ENCODE measurements at places on chromosomes 2 and 18.

- DNase-seq: no peak
These were observed 129.5 kb downstream of the RND3 start for GRCh38 chr2:150357770-150358467.

DNA sequence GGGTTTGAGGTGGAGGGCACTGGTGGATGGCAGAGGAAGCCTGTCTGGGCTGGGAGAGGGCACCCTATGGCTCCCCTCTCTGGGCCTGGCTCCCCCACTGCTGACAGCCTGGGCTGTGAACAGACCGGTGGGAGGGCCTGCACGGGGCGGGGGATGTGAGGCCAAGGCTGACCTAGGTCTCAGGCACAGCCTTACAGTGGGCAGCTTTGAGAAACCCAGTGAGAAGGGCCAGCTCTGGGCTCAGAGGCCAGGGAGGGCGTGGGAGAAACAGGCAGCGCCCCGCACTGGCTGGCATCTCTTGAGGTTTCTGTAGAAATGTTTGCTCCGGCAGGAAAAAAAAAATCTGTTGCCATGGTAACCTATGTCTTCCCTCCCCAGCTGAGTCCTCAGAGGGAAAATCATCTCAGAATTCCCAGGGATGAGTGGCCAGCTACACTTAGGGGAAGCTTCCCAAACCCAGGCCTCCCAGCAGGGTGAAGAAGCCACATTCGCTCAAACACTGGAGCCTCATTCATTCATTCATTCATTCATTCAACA lies 71.7 kb upstream of the TAF1B start:
- no peak for DNase-seq

- DNase-seq: no peak
These were observed 97.0 kb downstream of the KYNU start for GRCh38 chr2:142974288-142975024.

GRCh38 chr2:236194786-236195185 lies 26.6 kb upstream of the GBX2 start:
- DNase-seq: no peak

GRCh38 chr2:100427627-100428258 lies 10.3 kb upstream of the CHST10 start:
- DNase-seq: peak; percentile 56

DNA sequence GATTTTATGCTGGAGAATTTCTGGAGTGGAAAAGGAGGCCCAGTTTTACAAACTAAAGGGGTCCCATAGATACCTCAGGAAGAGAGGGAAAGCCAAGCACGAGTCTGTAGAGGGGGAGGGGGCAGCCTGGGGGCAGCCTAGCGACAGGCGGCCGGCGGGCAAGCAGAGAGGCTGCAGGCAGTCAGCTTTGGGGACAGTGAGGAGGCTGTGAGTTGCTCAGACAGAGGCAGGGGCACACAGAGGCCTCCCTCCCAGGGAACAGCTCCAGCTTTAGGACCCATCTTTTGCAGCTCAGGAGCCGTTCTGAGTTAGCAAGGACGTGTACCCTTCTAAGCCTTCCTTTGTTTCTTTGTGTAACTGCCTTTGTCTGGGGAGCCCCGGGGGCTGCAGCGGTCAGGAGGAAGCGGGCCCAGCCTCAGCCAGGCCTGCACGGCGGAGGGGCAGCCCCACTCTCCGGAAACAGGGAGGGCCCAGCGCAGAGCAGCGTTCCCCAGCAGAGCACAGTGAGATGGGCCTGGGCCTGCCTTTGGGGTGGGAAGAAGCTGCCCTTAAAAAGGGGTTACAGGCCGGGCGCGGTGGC lies 41.1 kb upstream of the RALBP1 start:
- no peak for DNase-seq

DNA sequence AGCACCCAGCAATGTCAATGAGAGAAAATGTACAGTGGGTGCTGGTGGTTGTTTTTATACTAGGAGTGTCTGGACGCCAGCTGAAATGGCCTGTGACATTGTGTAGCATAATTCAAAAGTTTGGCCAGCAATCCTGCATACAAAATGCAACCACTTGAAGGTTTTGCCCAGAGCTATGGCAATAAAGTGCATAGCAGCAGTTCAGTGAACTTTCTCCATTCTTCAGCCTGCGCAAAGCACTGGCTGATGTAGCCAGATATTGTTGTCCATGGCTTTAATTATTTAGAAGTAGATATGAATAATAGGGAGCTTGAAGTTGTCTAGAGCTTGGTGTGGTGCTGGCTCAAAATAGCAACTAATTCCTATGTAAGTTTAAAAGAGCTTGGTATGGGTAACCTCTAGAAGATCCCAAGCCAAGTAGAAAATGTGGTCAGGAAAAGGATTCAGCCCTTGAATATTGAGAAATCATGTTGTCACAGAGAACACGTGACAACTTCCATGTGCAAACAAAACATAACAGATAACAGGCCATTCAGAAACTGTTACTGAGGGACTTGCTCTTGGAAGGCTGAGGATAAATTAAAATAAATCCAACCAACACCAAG lies 33.3 kb upstream of the PGAP1 start:
- DNase-seq: no peak
